ENCODE measurements at places on chromosomes 5 and 9.

GRCh38 chr9:110821064-110821463 lies 152.5 kb downstream of the MUSK start:
- DNase-seq: no peak

- DNase-seq: no peak
Observed at GRCh38 chr5:140607031-140607430, 25.9 kb downstream of the CD14 start.

DNA sequence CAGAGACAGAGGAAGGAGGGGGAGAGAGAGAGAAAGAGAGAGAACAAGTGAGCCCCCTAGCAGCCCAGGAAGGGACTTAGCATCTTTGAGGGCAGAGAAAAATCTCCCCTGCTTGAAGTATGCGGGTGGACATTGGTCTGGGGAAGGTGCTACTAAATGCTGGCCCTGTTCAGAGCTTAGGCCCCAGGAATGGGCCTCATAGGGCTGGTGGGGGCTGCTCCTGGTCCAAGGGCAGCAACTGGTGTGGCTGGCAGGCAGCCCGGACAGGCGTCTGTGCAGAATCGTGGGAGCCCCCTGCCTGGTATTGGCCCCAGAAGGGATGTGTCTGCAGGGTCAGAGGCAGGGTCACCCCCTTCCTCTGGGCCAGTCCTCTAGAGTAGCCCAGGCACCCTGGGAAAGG lies 47.8 kb upstream of the SUSD3 start:
- DNase-seq: no peak

GRCh38 chr5:36599986-36600779 lies 6.2 kb upstream of the SLC1A3 start:
- DNase-seq: no peak

DNA sequence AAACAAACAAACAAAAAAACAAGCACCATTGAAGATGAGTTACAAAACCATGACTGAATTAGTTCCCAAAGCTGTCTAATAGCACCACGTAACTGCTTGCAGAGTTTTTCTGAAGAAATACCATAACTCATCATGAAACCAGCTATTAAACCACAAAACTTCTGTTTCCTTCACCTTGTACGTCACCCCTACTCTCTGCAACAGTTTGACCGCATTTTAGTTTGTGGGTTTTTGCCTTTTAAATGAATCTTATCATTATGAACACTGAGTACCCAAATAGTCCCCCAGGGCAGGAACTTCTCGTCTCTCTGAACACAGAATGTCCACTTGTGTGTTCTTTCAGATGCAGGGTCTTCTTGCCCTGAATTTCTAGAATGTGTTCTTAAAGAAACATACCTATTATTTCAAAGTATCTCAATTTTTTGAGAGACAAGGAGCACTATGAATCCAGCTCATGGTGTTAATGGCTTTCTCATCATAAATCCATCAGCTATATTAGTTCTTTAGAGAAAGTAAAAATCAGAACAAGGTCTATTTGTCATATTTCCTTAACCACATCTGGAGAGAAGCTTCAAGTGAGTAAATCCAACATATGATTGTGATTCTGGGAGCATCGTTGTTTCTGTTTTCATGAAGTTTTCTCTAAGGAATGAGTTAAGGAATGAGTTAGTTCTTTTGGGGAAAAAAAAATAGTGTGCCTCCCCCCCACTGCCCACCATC lies 210.6 kb downstream of the AUH start:
- no peak for DNase-seq

- DNase-seq: peak; percentile 78
Observed at GRCh38 chr5:156386976-156387375, 60.0 kb downstream of the SGCD start.

DNA sequence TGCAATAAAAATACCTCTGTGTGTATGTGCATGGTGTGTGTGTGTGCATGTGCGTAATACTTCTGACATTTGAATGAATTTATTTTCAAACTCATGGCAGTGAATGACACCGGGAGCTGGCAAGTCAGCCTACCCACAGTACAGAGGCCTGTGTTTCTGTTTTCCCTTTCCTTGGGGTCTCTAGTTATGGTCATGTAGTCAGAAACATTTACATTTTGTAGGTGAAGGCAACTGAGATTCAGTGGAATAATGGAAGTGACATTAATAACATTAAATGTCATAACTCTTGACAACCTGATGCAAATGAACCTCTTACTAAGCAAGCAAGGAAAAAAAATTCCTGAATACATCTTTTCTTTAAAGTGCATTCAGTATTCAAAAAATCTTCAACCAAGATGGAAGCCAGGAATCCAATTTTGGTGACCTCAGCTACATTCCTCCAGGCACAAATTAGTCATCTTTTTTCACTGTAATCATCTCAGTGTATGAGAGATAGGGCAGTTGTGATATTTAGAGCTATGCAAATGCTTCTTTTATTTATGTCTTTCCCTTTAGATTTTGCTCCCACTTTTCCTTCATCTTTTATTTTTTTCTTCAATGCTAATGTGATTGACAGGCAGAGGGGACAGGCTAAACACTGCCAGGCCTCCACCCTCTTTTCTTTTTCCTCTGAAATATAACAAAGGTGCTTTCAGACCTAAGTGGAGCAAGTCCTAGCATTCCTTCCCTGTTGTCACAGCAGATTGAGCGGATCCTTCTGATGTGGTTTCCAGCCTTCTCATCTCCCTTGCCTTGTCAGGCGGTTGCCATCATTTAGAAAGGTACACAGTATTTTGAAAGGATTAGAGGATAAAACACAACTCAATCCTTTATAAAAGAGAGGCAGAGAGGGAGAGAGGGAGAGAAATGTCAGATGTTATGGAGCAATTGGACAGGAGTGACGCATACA lies 569.8 kb upstream of the ADAMTS16 start:
- DNase-seq: no peak

DNA sequence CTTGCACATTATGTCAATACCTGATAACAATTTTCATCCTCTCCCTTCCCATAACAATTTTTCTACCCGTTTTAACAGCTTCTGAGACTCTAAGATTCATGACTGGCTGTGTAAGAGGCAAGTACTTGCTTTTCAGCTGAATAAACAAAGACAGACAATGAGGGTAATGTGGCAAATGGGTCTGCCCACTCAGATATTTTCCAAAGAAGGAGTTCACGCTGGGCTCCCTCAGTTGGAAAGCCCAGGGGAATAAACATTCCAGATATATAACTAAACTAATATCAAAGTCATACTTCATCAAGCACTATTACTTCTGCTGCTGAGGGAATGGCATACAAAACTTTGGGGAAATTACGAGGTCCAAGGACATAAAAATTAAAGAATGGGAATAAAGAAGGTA lies 24.4 kb downstream of the MEGF9 start:
- peak; percentile 25 for DNase-seq

DNA sequence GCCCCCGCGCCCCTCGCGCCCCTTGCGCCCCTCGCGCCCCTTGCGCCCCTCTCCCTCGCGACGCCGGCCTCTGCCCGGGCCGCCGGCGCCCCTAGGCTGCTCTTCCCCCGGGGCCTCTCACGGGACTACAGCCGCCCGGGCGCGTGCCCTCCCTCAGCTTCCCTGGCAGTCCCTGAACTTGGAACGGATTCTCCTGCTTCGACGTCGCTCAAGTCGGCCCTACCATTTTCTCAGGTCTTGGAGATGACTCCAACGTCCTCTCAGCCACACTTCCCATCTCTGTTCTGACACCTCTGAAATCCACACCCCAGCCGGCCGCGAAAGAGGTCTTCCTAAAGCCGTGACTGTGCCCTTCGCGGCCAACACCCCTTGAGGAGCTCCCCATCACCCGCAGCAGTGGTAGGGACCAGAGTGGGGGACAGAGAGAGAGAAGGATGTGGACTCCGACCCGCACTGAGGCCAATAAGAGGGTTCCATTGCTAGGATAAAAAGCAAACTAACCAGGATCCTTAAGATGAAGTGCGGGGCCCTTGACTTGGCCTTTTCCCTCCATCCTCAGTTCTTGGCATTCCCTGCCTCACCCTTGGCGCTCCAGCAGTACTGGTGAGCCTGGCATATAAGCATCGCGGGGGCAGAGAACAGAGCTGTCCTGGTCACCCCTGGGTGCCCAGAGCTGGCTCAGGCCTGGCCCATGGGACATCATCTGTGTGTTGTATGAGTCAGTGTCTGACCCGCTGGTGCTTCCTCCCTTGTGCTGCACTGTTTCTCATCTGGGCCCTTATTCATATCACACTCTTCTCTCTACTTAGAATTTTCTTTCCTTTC lies 38.6 kb upstream of the GARNL3 start:
- DNase-seq: no peak

DNA sequence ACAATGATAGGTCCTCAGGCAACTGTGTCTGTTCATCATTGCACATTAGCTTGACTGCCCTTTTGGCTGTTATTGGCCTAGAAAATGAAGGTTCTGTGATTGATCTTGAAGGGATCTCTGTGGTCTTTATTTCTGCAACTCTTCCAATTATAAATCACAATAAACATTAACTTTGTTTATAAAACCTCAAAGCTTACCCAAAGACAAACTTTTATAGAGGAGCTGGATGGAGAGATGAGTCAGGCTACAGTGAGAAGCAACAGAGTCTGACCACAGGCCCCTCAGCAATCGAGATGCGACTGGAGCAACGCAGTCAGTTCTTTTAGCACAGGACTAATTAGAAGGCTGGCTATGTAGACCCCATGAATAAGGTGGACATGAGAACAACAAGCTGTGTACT lies 5.3 kb downstream of the MACROH2A1 start:
- DNase-seq: no peak

GRCh38 chr5:157348049-157348400 lies 82.1 kb downstream of the CYFIP2 start:
- DNase-seq: no peak

DNA sequence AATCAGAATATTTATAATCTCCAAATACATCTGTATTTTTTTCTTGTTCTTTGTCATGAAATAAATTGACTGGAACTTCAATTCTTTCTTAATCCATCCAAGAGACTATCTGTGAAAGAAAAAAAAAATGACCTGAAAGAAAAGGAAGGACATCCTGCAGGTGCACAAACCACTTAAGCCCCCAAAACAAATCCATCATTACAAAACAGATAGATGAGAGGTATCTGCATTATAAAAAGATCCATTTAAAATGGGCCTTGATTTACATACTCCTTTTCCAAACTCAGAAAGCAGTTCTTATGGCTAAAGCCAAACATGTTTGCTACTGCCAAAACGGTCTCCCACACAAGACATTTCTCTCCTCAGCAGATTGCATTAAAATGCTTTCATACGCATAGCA lies 85.5 kb downstream of the ELAVL2 start:
- DNase-seq: no peak

- no peak for DNase-seq
Observed at GRCh38 chr5:150945947-150946346, 41.2 kb upstream of the ZNF300 start.

DNA sequence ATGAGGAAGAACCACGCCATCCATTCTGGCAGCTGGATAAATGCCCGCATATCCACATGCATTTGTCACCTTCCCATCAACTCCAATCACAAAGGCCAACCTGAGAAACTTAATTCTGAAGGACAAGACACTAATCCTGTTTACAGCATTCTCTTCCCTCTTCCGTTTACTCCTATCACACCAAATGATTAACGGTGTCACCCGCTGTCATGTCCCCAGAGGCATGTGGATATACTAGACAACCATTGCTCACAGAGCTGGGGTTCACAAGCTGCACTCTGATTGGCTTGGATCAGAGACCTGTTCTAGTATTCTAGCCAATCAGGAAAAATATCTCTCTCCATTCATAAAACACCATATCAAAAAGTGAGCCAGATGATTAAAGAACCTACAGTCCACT lies 3.6 kb downstream of the MACROH2A1 start:
- no peak for DNase-seq

DNA sequence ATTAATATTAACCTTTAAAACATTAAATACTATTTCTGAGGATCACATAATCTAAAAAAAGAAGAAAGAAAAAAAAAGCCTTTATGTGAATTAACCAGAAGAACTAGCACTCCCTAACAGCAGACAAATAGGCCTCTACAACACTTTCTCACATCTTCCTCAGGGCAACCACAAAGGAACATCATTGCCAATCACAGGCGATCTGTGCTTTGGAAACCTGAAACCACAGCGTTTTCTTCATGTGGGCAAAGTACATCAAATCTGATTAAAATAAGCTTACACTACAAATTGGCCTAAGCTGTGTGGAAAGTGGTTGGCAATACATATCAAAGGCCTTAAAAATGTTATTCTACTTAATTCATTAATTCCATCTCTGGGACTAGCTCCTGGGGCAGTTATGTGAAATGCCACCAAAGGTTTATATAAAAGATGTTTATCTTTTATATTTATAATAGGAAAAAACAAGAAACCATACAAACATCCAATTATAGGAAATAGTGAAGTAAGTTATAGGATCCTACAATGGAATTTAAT lies 184.8 kb upstream of the TBCA start:
- DNase-seq: peak; percentile 66

GRCh38 chr9:13383855-13384254 lies 104.4 kb upstream of the MPDZ start:
- no peak for DNase-seq

GRCh38 chr5:138651767-138652117 lies 76.5 kb upstream of the HSPA9 start:
- DNase-seq: no peak

DNA sequence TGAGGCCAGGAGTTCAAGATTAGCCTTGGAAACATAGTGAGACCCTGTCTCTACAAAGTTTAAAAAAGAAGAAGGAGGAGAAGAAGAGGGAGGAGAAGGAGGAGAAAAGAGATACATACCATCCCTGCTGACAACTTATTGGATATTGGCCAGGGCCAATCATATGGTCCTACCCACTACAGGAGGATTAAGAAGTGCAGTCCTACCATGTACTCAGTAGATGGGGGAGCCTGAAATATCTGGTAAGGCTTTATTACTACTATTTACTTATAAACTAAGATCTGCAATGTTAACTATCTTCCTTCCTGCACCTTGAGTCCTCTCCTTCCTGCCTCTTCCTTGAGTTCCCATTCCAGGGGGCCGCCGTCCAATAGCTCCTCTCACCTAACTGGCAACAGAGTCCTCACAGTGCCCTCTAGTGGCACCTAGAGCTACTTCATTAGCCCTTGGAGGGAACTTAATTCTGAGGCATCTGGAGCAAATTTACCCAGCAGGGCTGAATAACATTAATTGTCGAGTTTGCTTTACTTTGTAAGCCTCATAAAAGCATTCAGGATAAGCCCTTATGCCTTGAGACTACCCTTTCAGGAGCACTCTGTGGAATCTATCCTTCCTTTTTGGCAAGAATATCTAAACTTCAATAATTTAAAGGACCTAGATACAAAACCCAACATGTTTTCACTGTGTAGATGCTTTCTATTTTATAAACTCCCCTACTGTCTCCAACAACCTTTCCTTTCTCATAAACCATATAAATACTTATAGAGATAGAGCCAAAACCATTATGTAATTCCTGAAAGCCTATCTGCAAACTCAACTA lies 39.1 kb upstream of the RANBP6 start:
- no peak for DNase-seq

DNA sequence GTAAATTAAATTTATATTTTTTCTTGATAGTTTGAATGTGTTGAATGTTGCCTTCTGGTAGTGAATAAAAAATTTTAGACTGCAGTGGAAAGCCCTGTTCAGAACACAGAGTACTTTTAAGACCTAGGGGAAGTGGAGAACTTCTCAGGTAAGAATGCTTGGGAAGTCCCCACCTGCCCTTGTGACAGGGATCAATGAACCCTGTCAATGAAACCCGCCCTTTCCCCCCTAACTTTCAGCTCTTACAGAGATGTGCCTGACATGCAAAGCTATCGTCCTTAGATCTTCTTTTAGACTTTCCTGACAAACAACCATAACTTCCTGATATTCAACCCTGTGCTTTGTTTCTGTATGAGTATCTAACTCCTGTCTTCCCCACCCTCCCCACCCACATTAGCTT lies 562.7 kb downstream of the TLE4 start:
- no peak for DNase-seq

- no peak for DNase-seq
Observed at GRCh38 chr9:133440874-133441273, 18.7 kb downstream of the ADAMTS13 start.

All from NCI-H1436 treated with DMSO at 0.1 percent for 48 hours (cell line).